Right ventricle myocardium superior (tissue), 1 donor: ENCODE measurements at places on chromosomes 2 and 18.

DNA sequence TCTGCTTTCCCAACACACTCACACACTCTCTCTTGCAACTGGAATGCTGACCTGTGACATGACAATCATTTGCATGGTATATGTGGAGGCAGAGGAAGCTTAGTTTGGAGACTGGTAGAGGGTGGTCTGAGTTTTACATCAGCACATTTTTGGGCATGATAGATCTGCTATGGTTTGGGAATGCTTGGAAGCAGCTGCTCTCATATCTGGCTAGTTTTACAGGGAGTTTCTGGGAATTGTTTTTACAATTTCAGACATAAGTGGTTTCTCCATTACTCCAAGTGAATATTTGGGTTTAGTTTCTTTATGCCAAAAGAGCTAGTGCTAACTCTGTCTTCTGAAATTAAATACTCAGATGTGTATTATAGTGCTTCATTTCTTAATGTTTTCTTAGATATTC lies 977.6 kb downstream of the SUCLG1 start:
- no peak for DNase-seq

- peak; percentile 88 for DNase-seq
Measured at GRCh38 chr18:22348521-22349316, 69.0 kb downstream of the CTAGE1 start.

GRCh38 chr2:138827426-138828054 lies 47.4 kb upstream of the NXPH2 start:
- DNase-seq = no peak

DNA sequence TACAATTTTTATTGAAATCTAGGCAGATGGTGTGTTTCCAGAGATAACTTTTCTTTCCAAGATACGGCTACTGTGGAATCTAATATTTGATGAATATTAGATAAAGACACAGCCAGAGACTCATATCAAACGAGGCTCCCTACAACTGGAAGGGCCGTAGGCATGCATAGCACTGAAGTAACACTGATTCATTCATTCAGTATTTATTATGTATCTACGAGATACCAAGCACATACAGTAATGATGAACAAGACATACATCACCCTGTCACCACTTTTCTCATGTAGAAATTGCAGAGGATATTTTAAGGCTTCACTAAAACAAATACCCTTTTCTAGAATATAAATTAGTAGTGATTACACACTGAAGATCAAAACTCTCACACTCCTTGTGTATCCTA lies 74.5 kb downstream of the KCTD18 start:
- no peak for DNase-seq

DNA sequence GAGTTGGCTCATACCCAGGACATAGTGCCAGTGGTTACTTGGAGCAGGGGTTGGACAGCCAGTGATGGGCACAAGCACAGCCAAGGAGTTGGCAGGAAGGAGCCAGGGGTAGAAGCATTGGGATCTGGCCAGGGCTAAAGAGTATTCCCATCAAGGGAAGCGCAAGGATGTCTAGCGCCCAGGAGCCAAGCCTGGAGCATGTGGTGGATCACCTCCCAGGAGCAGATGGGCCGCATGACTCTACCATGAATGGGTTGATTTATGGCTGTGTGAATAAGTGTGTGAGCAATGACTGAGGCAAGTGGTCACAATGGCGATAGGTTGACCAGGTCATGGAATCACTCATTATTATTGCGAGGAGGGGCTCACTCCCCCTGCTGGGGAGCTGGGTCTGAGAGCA lies 111.1 kb downstream of the FHOD3 start:
- DNase-seq = no peak

- DNase-seq = no peak
Measured at GRCh38 chr2:135056790-135057189, 4.7 kb downstream of the RAB3GAP1 start.

DNA sequence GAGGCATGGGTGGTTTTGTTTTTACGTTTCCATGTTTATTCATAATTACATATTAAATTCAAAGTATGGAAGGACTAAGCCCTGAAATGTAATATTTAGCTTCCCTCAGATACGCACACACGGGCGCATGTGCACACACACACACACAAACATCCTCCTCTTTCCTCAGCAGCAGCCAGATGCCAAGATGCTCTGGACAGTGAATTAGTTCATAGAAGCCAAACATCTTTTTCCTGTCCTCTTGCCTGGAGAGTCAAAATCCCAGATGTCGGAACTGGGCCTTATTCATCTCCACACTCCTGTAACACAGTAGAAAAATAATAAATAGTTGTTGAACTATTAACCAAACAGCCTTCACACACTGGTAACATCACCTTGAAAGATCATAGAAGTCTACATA lies 273.1 kb downstream of the SP3 start:
- no peak for DNase-seq

DNA sequence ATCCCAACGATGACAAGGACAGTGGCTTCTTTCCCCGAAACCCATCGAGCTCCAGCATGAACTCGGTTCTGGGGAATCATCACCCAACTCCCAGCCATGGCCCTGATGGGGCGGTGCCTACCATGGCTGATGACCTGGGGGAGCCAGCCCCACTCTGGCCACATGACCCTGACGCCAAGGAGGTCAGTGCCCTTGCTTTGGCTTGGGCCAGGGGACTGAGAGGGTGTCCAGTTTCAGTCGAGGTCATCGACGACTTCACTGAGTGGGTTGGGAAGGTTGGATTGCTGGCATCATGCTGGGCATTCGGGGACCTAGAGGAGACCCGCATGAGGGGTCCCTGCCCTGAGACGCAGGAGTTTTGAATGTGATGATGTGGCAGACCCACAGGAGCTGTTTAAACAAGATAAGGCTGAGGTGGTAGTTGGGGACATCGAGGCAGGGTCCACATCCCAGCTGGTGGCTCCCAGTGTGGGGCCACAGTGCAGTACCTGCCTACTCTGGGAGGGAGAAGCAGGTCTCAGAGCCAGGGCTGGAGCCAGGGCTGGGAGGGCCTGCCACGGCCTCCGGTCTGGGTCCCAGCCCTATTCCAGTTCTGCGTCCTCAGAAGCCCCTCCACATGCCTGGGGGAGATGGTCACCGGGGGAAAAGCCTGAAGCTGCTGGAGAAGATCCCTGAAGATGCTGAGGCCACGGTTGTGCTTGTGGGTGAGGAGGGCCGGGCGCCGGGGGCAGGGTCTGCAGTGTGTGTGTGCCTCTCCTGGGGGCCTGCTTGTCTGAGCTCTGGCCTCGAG lies 6.0 kb downstream of the SLC4A3 start:
- no peak for DNase-seq
